ENCODE measurements at places on chromosomes 1 and 21. TPM values are rescaled to one million over a fixed set of nuclear protein-coding genes. Genes with fewer than 3 reads are reported as not detected.
A peak's percentile ranks its signal among the peaks of the same experiment; 100 is the strongest.

Gene ZNF683
- not detected for total RNA-seq

- peaks cover 58% of the 10 kb centered on the region for H3K4me1 ChIP-seq
- no peaks in the 10 kb centered on the region for H3K27me3 ChIP-seq
- H3K36me3 ChIP-seq, result no peaks in the 10 kb centered on the region
- peak; percentile 47 for DNase-seq
- H3K27ac ChIP-seq, result peak overlapping the region; percentile 91
- peak overlapping the region; percentile 35 for H3K4me3 ChIP-seq
Measured at GRCh38 chr1:21325231-21325718, 35.0 kb upstream of the ECE1 start.

GRCh38 chr1:171329251-171329650, 15.3 kb downstream of the FMO4 start:
- DNase-seq, result no peak
- no peaks in the 10 kb centered on the region for H3K36me3 ChIP-seq
- H3K4me1 ChIP-seq, result no peaks in the 10 kb centered on the region
- H3K27me3 ChIP-seq, result no peaks in the 10 kb centered on the region
- H3K27ac ChIP-seq, result no peak overlapping the region

DNA sequence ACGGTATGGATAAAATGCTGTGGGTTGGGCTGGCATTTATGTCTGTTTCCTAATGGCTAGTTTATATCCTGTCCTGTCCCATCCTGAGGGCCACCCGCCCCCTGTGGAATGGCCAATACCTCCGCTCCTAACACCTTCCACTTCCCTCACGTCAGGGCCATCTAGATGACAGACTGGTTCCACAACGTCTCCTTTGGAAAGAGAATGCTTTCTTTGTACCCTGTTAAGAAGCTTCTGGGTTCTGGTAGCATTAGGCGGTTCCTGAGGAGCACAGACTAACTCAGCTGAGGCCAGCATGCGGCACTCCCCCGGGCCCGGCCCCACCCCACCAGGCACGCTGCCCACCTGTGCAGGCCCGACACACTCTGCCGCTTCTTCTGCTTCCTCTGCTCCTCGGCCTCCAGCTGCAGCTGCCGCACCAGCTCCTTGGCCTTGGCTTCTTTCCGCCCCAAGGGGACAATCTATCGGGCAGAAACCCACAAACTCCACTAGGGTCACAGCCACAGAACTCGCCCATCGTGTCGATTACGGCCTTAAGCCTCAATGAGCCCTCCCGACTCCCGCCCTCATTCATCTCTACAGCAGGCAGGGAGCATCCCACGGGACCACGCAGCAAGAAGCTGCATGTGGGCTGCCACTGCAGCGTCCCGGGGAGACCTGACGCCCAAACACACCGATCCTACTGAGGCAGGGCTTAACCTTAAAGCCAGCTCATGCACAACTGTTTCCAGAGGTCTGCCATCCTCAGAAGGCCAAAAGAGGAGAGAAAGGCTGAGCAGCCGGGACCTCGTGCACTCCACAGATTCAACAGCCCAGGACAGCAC, 11.3 kb downstream of the SMIM1 start:
- H3K27ac ChIP-seq, result no peak overlapping the region
- H3K4me1 ChIP-seq, result no peaks in the 10 kb centered on the region

DNA sequence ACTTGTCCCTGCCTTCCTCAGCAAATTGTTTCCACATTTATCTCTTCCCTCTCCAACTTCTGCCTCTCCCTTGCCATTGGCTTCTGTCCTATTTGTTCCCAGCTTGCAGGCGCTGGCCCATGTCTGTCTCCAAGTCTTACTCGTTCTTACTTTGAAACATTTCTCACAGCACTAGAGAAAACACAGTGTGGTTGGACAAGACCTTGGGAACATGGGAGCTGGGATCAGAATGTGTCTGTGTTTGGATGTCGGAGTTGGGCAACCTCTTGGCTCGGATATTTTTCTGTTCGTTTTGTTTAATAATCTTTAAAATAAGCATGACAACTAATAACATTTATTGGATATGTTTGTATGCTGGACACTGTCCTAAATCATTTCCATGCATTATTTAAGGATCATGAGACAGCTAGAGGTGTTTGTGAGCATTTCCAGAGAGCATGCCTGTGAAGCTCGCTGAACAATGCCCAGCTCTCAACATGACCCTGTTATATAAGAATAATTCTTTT, 5.9 kb upstream of the BRWD1 start:
- H3K4me3 ChIP-seq, result peak overlapping the region; percentile 1
- H3K36me3 ChIP-seq, result no peaks in the 10 kb centered on the region
- no peaks in the 10 kb centered on the region for H3K27me3 ChIP-seq
- peak; percentile 53 for DNase-seq

DNA sequence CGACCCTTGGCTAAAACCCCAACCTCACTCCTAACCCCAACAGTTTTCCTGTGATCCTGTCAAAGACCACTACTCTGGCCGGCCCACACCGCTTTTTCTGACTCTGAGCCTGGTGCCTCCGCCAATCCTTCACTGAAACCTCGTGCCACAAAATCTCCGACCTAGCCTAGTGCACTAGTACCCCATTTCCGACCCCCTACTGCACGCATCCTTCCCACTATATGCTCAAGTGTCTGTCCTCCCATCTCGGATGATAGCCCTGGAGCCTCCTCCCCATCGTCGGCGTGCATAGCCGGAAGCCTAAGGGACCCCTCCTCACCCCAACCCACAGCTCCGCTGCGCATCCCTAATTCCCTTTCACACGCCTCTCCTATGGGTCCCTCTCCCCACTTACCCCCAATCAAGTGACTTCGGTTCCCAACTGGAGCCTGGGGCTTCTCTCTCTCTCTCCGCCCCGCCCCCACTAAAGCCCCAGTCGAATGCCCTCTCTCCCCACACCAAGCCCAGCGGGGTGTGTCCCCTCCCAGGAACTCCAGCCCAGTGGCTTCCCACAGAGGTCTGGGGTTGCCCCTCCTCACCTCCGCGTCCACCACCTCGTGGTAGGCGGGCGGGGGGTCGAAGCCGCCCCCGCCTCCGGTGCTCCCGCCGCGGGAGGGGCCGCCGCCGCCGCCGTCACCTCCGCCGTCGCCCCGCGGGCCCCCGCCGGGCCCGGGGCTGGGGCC, 791 bp downstream of the USP24 start:
- no peaks in the 10 kb centered on the region for H3K36me3 ChIP-seq
- H3K27ac ChIP-seq, result peak overlapping the region; percentile 71
- H3K4me1 ChIP-seq, result peaks cover 36% of the 10 kb centered on the region
- H3K4me3 ChIP-seq, result peak overlapping the region; percentile 90

GRCh38 chr1:21659924-21660326, 9.2 kb downstream of the RAP1GAP start:
- no peak for DNase-seq
- H3K36me3 ChIP-seq, result no peaks in the 10 kb centered on the region
- H3K27me3 ChIP-seq, result peaks cover 7% of the 10 kb centered on the region
- no peak overlapping the region for H3K4me3 ChIP-seq
- no peak overlapping the region for H3K27ac ChIP-seq

- no peak overlapping the region for H3K4me3 ChIP-seq
- no peaks in the 10 kb centered on the region for H3K36me3 ChIP-seq
- H3K4me1 ChIP-seq, result 0 out of 2 replicates have a peak, but pooled peaks cover 4% of the 10 kb centered on the region
Measured at GRCh38 chr1:10519016-10519417, 44.3 kb downstream of the PEX14 start.

Gene RCAN1
- 65.9 TPM for total RNA-seq

DNA sequence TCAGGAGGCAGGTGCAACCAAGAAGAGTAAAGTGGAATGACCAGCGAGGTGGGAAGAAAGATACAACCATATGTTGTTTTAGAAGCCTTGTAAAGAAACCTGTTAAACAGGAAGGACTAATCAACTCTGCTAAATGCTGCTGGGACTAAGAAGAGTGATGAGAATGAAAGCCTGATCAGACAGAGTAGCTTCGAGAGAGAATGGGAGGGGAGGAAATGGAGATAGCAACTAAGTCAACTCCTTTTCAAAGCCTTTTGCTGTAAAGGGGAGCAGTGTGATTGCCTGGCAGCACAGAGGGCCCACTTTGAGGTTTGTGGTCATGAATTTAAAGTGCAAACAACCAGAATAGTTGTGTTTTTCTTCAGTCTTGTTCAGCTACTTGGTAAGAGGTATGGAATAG, 31.4 kb downstream of the SLC30A7 start:
- H3K36me3 ChIP-seq, result peaks cover 50% of the 10 kb centered on the region
- H3K27ac ChIP-seq, result no peak overlapping the region
- no peaks in the 10 kb centered on the region for H3K27me3 ChIP-seq
- no peak overlapping the region for H3K4me3 ChIP-seq
- peaks cover 11% of the 10 kb centered on the region for H3K4me1 ChIP-seq
- no peak for DNase-seq

Gene RGS8
- not detected for total RNA-seq

Gene ANGPTL1
- total RNA-seq, result 4.7 TPM

GRCh38 chr1:229158927-229159326, 112.0 kb upstream of the RAB4A start:
- H3K27ac ChIP-seq, result no peak overlapping the region
- no peaks in the 10 kb centered on the region for H3K4me1 ChIP-seq
- H3K36me3 ChIP-seq, result no peaks in the 10 kb centered on the region
- H3K4me3 ChIP-seq, result no peak overlapping the region
- H3K27me3 ChIP-seq, result peaks cover 6% of the 10 kb centered on the region

- peaks cover 8% of the 10 kb centered on the region for H3K4me1 ChIP-seq
- DNase-seq, result peak; percentile 58
- no peak overlapping the region for H3K27ac ChIP-seq
- no peaks in the 10 kb centered on the region for H3K36me3 ChIP-seq
- no peaks in the 10 kb centered on the region for H3K27me3 ChIP-seq
- H3K4me3 ChIP-seq, result no peak overlapping the region
Measured at GRCh38 chr1:205537386-205538018, 33.0 kb downstream of the CDK18 start.

Gene ORC1
- total RNA-seq, result 1.9 TPM

Gene PALMD
- not detected for total RNA-seq

DNA sequence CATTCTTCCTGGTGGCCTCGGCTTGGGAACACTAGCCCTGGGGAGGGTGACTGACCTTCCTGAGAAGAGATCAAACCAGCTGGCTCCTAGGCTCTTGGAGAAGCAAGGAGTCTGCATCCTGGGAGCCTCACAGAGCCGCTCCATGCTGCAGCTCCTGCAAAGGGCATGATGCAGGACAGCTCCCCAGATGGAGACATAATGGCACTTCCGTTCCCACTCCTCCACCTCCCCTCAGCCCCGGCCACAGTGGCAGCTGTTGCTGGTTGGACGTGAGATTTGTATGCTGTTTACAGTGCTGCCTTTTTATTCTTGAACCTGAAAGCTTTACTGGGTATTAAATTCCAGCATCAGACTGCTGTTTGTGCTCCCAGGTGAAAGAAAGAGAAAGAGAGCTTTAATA, 83.7 kb upstream of the CTTNBP2NL start:
- H3K27me3 ChIP-seq, result peaks cover 4% of the 10 kb centered on the region
- no peak overlapping the region for H3K27ac ChIP-seq
- no peaks in the 10 kb centered on the region for H3K4me1 ChIP-seq
- no peaks in the 10 kb centered on the region for H3K36me3 ChIP-seq
- DNase-seq, result no peak

GRCh38 chr1:13642306-13643004, 57.5 kb upstream of the PRDM2 start:
- DNase-seq, result no peak
- no peaks in the 10 kb centered on the region for H3K36me3 ChIP-seq
- no peak overlapping the region for H3K27ac ChIP-seq
- no peaks in the 10 kb centered on the region for H3K4me1 ChIP-seq
- no peaks in the 10 kb centered on the region for H3K27me3 ChIP-seq

GRCh38 chr1:152367436-152367835, 7.6 kb upstream of the FLG2 start:
- no peak overlapping the region for H3K27ac ChIP-seq
- DNase-seq, result no peak
- peaks cover 14% of the 10 kb centered on the region for H3K4me1 ChIP-seq
- H3K36me3 ChIP-seq, result no peaks in the 10 kb centered on the region

Gene LRP8
- total RNA-seq, result 6.3 TPM

Gene KDF1
- total RNA-seq, result not detected

GRCh38 chr1:172531412-172532182, 1.4 kb upstream of the SUCO start:
- H3K36me3 ChIP-seq, result no peaks in the 10 kb centered on the region
- H3K4me1 ChIP-seq, result peaks cover 22% of the 10 kb centered on the region
- no peak for DNase-seq
- peak overlapping the region; percentile 96 for H3K4me3 ChIP-seq
- H3K27me3 ChIP-seq, result no peaks in the 10 kb centered on the region

DNA sequence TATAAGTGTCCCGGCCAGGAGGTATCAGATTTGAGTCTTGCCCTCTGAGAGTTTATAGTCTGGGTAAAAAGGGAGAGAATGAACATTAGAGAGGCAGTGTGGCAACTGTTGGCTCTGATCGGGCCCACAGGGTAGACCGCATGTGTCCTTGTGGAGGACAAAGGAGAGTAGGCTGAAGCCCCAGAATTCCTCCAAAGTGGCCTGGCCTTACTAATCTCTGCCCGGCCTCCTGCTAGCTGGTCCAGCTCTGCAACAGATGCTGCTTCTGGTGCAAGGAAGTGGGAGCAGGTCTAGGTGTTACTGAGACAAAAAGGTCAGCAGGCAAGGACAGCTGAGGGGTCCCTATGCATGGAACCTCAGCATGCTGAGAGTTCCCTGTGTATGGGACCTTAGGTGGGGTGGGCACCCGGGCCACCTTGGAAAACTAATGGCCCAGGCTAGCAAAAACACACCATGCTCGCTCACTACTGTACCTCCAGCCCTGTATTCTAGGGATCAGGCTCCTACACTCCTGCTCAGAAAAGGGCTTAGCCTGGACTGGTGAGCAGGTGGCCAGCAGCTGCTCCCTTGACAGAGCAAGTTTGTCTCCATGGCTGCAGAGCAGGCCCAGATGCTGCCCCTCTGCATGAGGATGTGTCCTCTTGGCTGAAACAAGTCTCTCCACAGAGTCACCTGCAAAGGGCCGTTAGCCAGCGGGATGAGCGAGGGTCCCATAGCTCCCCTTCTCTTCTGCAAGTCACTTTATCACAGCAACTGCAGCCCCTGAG, 30.3 kb upstream of the RGS16 start:
- no peak overlapping the region for H3K27ac ChIP-seq
- H3K36me3 ChIP-seq, result no peaks in the 10 kb centered on the region
- no peak for DNase-seq
- H3K4me1 ChIP-seq, result no peaks in the 10 kb centered on the region
- H3K27me3 ChIP-seq, result no peaks in the 10 kb centered on the region

- DNase-seq, result no peak
- no peaks in the 10 kb centered on the region for H3K27me3 ChIP-seq
- H3K27ac ChIP-seq, result no peak overlapping the region
- H3K4me3 ChIP-seq, result no peak overlapping the region
- peaks cover 15% of the 10 kb centered on the region for H3K4me1 ChIP-seq
Measured at GRCh38 chr1:241605146-241605805, 34.9 kb downstream of the CHML start.
